Kidney glomerular epithelial cell (primary cell): ENCODE measurements at places on chromosomes 16 and 17.
A peak's percentile ranks its signal among the peaks of the same experiment; 100 is the strongest.

DNA sequence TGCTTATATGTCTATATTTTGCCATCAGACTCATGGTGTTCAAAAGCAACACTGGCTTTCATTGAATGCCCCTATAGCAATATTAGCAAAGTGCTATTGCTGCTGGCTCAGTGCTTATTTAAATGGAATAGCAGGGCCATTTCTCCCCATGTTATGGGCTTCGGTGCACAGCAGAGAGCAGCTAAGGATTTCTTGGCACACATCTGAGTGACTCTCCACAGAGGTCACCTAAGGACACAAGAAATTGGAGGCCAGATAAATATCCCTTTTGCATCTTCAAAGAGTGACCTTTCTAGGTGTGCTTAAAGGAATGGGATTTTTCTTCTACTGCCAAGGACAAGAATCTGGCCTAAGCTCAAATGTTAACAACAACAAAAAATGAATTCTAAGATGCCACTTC, 751.8 kb downstream of the CDH11 start:
- no peak for DNase-seq

DNA sequence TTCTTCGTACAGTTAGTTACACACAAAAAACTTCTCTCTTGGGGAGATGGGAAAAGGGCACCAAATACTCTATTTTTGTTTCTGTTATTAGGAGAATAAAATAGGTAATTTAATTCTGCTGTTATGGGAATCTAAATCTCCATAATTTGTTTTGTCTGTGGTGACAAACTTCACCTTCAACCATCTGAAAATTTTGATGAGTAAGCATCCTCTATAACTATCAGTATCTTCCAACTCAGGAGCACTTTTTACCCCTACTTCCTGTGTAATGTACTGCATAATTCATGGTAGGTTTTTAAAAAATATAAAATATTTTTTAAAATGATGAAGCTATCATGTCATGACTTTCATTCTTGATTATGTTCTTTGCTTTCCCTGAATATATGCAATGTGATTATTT, 33.6 kb upstream of the CNTNAP4 start:
- no peak for DNase-seq

- DNase-seq = no peak
These were observed 70.1 kb downstream of the KCNJ2 start for GRCh38 chr17:70239391-70239826.

GRCh38 chr17:4534928-4535666, 20.1 kb downstream of the MYBBP1A start:
- no peak for DNase-seq

GRCh38 chr16:50743581-50744225, 1.8 kb downstream of the CYLD start:
- DNase-seq = no peak

DNA sequence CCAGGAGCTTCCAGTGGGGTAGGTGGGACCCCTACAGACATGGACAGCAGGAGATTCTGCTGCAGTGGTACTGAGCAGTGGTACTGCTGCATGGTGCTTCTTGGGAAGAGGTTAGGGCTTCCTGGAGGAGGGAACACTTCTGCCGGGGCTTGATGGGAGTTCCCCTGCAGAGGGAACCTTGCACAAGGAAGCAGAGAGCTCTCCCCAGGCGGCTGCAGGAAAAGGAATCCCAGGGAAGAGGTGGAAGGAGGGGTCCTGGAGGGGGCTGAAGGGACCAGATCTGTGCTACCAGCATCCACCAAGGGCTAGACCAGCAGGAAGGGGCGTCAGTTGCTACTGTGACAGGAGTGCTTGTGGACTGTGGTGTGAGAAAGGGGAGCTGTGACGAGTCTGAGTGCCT, 10.6 kb downstream of the RIPOR1 start:
- DNase-seq = no peak

- no peak for DNase-seq
These were observed 9.7 kb upstream of the SNF8 start for GRCh38 chr17:48954300-48954755.

DNA sequence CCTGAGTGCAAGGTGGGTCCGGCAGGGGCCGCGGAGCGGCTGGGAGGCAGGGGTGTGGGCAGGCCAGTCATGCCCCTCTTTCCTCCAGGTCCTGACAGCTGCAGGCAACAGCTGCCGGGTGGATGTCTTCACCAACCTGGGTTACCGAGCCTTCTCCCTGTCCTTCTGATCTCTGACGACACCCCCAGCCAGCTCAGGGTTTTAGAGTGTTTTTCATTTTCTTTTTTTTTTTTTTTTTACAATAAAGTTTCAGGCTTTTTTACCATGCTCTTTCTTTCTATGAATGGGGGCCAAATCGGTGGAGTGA, 3.6 kb downstream of the THOC6 start:
- DNase-seq = no peak

- no peak for DNase-seq
These were observed 40.8 kb downstream of the NOS2 start for GRCh38 chr17:27759528-27759927.

DNA sequence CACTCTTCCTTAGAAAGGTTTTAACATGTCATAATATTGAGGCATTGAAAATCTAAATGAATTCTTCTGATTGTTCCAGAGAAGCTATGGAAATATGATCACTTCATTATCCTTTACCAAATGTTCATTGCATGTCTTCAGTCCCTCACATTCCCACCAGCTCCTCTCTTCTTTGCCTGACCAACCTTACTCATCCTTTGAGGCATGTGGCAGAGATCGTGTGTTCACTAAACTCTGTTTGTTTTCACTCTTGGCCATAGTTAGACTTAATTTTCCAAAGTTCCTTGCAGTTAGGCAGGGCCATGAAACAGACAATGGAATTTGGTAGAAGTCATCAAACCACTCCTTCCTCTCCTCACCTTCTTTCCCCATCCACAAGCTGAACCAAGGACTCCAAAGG, 266.5 kb upstream of the HSBP1 start:
- no peak for DNase-seq

- no peak for DNase-seq
These were observed 80.9 kb downstream of the SLC6A2 start for GRCh38 chr16:55736671-55737070.

GRCh38 chr17:1021147-1021546, 24.2 kb downstream of the TIMM22 start:
- no peak for DNase-seq

- no peak for DNase-seq
These were observed 48.2 kb downstream of the CCDC42 start for GRCh38 chr17:8696426-8696825.

GRCh38 chr17:75703591-75703990, 17.7 kb upstream of the ITGB4 start:
- no peak for DNase-seq

GRCh38 chr17:35890774-35891155, 10.6 kb upstream of the CCL5 start:
- DNase-seq = no peak

DNA sequence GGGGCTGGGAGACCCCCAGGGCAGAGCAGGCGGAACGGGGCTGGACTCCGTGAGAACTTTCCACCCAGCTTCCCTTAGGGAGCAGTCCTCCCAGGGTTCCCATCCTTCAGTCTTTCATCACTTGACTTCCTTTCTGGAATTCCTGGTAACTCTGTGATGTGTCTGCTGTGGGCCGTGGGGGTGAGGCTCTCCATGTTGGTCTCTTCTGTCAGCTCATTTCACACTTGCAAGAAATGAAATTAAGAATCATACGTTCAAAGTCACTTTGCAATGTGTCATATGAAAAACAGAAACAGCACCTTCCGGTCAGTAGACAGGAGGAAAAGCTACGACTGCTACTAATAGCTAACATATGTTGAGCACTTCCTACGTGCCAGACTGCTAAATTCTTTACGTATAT, 5.4 kb upstream of the BBS2 start:
- peak; percentile 13 for DNase-seq

DNA sequence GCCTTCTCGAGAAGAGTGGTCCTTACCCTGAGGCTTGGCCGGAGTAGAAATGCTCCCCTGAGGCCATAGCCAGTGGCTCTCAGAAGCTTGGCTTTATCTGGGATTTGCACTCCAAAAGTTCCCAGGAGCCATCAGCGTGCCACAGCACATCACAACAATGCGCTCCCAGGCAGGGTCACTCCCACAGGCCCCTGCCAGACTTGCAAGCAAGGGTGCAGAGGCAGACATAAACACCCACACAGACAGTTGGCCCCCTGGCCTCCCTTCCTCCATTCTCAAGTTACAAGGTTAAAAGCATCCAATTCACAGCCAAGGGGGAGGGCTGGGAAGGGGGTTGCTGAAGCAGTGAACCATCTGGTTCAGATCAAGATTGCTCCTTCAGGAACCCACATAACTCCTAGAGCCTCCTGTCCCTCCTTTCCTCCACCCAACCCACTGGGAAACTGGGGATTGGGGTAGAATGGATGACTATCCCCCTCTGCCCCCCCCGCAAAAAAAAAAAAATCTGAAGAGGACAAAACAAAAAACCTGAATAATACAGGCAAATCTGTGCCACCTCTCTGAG, 1.8 kb downstream of the ST3GAL2 start:
- DNase-seq = peak; percentile 74

GRCh38 chr16:5862103-5862840, 764.7 kb upstream of the EEF2KMT start:
- DNase-seq = no peak

DNA sequence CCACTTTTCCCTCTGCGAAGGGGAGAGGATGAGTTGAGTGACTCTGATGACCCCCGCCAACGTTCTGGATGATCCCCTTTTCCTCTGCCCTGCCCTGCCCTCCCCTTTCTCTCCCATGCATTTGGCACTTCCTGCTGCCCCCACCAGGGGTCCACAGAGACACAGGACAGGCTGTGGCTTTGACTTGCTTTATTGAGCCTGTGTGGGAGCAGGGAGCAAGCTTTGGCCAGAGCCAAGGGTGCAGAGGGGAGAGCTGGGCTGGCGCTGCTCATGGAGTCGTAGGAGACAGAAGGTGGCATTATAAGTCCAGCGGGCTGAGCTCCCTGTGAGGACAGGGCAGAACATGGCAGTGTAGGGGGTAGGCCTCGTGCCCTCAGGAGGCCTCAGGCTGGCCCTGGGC, 1.6 kb downstream of the PPY start:
- DNase-seq = peak; percentile 17

DNA sequence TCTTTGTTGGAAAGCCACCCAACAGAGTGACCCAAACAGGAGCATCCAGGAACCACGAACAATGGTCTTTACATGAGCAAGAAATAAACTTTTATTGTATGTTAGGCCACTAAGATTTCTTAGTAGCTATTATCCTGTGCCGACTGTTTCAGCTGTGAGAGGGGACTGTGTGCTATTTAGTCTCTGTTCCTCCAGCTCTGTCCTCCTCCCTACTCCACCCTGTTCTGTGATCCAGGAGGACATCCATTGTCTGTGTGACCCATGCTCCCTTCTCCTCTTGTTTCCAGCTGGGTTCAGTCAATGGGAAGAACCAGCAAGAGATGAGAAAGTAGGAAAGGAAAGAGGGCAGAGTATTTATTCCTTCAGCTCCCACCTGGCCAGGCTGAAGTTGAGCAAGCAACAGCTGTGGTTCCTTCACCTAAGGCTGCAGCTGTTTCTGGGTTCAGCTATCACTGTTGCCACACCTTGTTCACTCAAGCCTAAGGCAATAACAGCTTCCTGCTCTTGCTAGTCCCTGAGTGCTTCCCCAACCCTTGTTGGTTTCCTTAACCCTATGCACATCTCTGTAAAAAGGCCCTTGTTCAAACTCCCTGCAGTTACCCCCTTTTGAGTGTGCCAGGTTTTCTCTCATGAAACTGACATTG, 14.9 kb upstream of the B4GALNT2 start:
- no peak for DNase-seq

GRCh38 chr17:43907998-43908721, 824 bp upstream of the MPP2 start:
- peak; percentile 29 for DNase-seq

DNA sequence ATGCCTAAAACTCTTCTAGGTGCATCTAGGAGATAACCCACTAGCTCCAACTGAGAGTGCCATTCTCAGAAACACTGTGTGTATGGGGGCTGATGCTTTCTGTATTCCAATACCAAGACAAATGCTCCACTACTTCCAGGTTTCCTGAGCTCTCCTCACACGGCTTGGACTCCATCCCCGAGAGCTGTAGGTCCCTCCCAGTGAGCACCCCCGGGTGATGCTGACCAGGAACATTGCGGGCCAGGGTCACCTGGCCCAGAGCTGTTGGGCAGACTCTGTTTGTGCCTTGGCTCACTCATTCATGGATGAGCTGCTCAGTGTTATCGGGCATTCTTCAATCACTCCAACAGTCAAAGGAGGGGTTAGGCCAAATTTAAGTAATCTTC, 7.0 kb downstream of the CUEDC1 start:
- DNase-seq = no peak
